Stimulated activated CD8-positive, alpha-beta memory T cell treated with anti-CD3 and anti-CD28 coated beads, Interleukin-15, amount 100 ng/mL, for 4 hours (primary cell): ENCODE measurements at places on chromosomes 13 and 19.
A peak's percentile ranks its signal among the peaks of the same experiment; 100 is the strongest.

DNA sequence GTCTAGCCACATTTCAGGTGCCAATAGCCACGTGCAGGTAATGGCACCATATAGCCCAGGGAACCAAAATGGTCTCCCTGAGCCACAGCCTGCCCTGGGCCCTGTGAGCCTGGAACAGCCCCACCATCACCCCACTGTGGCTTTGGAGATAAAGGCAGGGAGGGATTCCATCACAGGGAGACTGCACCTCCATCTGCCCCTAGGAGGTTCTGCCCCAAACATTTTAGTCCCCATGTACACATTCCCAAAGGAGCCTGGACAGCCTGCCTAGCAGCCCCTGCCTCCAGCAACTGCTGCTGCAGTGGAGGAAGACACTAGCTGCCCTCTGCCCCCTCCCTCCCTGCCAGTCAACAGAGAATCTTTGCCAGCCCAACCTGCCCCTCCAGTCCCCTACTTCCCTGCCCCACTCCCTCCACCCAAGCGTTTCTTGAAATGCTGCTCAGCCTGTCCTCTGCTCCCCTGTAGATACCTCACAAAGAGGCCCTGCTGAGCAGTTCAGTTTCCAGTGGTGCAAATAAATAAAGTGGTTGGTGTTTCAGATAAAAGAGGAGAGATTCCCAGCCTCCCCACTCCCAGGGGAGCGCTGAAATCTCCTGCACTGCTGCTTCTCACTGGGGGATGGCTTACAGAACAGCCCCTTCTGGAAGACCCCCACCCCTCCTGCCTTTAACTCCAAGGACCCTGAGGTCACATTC is 921.8 kb downstream of the UQCRFS1 start:
- DNase-seq, result no peak

DNA sequence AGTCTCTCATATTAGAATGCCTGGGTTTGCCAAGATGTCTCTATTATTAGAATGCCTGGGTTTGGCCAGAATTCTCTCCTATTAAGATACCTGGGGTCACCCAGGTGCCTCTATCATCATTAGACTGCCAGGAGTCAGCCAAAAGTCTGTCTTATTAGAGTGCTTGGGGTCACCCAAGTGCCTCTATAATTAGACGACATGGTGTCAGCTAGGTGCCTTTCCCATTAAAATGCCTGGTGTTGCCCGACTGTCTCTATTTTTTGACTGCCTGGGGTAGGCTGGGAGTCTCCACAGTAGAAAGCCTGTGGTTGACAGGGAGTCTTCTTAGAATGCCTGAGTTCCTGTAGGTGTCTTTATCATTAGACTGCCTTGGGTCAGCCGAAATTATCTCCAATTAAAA is 1536.6 kb downstream of the UQCRFS1 start:
- no peak for DNase-seq

- no peak for DNase-seq
Observed at GRCh38 chr13:23770428-23770827, 118.8 kb downstream of the MIPEP start.

GRCh38 chr13:113748101-113748861 is 10.7 kb upstream of the TMEM255B start:
- no peak for DNase-seq

DNA sequence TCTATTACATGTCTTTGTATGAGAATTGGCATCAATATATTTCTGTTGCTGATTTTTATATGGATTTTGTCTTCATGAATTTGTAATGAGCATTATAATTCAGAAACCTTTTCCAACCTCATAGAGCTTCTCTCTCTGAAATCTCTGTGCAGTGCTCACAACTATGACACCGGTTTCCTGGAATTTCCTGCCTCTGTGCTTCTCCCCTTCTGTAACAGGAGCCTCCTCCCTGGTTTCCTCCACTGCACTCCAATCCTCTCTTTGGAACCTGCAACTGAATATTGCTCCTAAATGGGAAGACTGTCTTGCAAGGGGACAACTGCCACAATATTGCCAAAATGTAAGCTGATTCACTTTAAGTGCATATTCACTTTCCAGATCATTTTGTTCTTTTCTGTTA is 1147.9 kb downstream of the UQCRFS1 start:
- no peak for DNase-seq

- DNase-seq, result no peak
Observed at GRCh38 chr13:66576381-66576780, 653.8 kb downstream of the PCDH9 start.

DNA sequence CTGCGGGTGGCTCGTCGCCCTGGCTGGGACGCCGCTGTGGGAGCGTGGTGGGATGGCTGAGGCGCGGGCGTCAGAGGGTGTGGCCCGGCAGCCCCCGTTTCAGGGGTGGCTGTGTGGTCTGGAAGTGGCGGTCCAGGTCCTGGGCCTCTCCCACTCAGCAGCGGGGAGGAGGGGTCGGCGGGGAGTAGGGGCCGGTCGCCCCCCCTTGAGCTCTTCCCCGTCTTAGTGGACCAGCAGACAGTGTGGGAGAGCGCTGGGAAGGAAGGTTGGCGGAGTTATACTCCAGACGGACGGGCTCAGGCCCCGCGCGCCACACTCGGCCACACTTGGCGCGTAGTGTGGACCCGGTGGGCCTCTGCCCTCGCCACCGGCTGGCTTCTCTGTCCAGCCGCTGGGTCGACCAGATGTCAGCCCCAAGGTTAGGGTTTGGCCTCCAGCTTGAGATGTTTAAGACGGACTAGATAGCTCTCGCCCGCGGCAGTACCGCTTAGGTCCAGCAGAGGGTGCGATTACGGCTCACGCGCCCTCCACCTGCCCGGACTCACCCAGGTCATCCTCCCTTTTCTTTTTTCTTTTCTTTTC is 21.7 kb upstream of the ZNF429 start:
- DNase-seq, result peak; percentile 34

DNA sequence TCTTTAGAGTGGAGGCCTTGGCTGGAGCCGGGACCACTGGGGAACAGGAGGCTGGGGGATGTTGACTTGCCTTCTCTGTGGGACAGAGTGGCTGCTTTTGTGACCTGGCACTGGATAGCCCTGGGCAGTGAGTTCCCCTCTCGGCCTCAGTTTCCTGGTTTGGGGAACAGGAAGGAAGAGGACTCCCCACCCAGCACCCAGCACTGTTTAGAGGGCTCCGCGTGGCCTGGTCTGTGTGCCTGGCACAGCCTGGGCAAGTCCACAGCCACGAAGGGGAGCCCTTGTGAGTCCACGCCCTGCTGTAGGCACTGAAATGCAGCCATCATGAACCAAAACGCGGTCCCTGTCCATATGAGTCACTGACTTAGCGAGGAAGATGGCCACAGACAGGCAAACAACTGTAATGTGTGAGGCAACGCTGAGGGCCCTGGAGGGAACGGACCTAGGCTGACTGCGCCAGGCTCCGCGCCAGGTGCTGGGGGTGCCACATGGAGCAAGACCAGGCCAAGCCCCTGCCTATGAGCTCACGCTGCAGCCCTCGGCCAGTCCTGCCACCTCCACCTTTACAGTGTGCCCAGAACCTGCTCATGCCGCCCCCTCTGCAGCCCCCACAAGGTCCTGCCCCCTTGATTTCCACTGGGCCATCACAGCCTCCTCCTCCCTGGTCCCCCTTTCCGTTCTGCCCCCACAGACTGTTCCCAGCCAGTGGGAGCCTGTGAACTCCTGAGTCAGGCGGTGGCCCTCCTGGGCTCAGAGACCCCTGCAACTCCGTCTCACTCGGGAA is 35.5 kb downstream of the PAK4 start:
- no peak for DNase-seq

- no peak for DNase-seq
Observed at GRCh38 chr13:20369886-20370361, 137.8 kb upstream of the GJB6 start.

GRCh38 chr13:29077051-29077813 is 257.1 kb downstream of the MTUS2 start:
- DNase-seq, result no peak

- DNase-seq, result no peak
Observed at GRCh38 chr13:75739244-75739868, 103.2 kb downstream of the LMO7 start.

- no peak for DNase-seq
Observed at GRCh38 chr13:30133554-30133912, 173.8 kb downstream of the KATNAL1 start.

GRCh38 chr13:111210544-111211469 is 95.7 kb downstream of the ARHGEF7 start:
- DNase-seq, result no peak

DNA sequence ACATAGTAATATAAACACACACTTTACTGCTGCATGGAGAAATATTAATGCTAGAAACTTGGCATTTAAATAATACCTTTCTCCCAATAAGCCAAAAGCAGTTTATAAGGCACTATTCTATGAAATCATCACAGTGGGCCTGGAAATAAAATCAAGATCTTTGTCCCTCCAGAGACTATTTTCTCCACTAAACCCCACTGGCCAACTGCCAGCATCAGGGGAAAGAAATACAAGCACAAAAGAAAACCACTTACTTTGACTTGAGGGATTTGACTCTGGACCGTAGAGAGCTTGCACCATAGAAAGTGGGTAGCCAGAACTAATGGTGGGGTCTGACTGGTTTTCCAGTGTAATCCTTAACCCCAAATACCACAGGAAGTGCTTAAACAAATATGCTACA is 71.9 kb downstream of the DCLK1 start:
- no peak for DNase-seq

- DNase-seq, result no peak
Observed at GRCh38 chr13:102589301-102589822, 7.4 kb upstream of the TPP2 start.

DNA sequence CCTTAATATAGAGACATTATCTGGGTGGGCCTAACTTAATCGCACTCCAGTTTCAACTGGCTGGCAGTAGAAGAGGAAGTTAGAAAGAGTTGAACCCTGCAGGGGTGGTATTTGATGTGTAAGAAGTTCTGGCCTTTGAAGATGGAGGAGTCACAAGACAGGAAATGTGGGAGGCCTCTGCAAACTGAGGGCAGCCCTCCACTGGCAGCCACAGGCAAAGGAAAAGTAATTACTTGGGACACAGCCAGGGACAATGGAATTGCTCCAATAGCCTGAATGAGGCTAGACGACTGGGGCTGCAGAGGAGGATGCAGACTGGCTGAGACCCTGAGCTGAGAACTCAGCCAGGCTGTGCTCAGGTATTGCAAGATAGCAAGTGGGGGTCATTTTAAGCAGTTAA is 703.3 kb upstream of the ARGLU1 start:
- DNase-seq, result no peak

GRCh38 chr13:96836733-96837132 is 157.5 kb downstream of the OXGR1 start:
- DNase-seq, result no peak

DNA sequence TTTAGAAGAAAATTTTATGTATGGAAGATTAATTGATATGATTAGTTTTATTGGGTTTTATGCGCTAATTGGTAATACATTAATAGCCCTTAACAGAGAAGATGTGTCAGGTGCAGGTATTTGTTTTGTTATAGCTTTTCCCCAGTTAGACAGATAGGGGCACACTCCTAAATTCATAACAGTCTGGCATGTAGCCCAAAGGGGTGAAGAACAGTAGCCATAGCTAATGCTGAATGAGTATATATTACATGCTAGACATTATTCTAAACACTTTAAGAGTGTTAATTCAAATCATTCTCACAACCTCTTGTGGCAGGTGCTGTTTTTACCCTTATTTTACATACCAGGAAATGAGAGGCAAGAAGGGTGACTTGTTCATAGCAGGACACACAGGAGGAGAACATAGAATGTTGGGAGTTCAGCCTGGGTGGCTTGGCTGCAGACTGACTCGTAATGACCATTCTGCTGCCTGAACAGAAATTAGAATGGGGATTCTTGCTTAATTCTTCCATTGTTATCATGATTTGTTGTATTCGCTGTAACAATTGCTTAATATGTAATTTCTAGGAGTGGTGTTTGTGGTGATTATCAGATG is 20.1 kb downstream of the PCCA start:
- DNase-seq, result no peak

- no peak for DNase-seq
Observed at GRCh38 chr13:21620861-21621260, 16.9 kb upstream of the MICU2 start.

GRCh38 chr19:52691737-52692136 is 43.1 kb downstream of the ZNF611 start:
- no peak for DNase-seq

GRCh38 chr13:82330499-82330898 is 1551.8 kb downstream of the SLITRK1 start:
- no peak for DNase-seq

- no peak for DNase-seq
Observed at GRCh38 chr19:53871454-53871853, 3.8 kb downstream of the MYADM start.

GRCh38 chr13:99704390-99704789 is 203.1 kb downstream of the TM9SF2 start:
- no peak for DNase-seq

DNA sequence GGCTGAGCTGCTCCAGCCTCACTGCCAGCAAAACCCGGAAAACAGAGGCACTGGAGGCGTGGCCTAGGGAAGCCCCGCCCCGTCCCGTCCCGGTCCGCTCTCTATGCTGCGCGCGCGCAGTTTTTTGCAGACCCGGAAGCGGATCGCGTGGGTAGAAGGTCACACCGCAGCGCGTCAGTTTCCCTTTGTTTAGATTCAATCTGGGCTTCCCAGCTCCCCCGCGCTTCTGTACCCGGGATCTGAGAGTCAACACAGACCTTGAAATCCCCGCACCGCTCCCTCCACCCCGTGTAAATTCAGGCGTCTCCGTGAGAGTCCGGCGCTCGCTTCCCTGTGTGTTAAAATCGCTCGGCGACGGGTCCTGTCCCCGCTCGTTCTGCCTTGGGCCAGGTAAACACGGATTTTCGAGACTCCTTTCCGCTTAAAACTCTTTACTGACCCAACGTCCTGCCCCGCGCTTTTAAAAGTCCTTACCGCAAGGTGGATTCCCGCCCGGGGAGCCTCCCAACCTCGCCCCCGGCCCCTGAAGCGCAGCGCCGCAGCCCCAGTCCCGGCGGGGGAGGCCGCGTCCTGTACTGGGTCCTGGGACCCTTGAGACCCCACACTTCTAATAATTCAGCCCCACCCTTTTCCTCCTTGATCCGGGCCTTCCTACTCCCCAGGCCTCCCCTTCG is at the start of gene ZNF610:
Gene ZNF610, plus strand, starts transcription at position 127 of the 674 bp plus-strand sequence. CDS start 12,930 bp downstream, outside the sequence.
- DNase-seq, result peak; percentile 72

GRCh38 chr13:21077076-21077787 is 15.8 kb upstream of the LATS2 start:
- DNase-seq, result no peak

DNA sequence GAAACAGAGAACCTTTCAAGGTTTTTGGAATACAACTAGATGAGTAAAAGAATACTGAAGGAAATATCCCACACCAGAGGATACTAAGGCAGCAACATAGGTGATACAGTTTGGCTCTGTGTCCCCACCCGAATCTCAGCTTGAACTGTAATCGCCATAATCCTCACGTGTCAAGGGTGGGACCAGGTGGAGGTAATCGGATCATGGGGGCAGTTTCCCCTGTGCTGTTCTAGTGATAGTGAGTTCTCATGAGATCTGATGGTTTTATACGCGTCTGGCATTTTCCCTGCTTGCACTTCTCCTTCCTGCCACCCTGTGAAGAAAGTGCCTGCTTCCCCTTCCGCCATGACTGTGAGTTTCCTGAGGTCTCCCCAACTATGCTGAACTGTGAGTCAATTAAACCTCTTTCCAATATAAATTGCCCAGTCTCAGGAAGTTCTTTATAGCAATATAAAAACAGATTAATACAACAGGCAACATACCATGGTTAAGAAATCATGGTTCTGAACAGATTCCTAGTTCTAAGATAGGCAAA is 97.0 kb downstream of the ABCC4 start:
- no peak for DNase-seq
